ENCODE measurements at places on chromosomes 6 and 20. TPM values are rescaled to one million over a fixed set of nuclear protein-coding genes. Genes with fewer than 3 reads are reported as not detected.

FLOT1 gene
- polyA plus RNA-seq, result 74.6 TPM

FAM209A gene
- 0.30 TPM for polyA plus RNA-seq

SLC2A4RG gene
- polyA plus RNA-seq, result 2.2 TPM

GPX5 gene
- not detected for polyA plus RNA-seq

ATG5 gene
- polyA plus RNA-seq, result 40.1 TPM

LST1 gene
- 34.8 TPM for polyA plus RNA-seq

LY6G6D gene
- polyA plus RNA-seq, result not detected

KCNK16 gene
- not detected for polyA plus RNA-seq

BMP7 gene
- not detected for polyA plus RNA-seq

WFDC5 gene
- not detected for polyA plus RNA-seq

RAB5IF gene
- 162 TPM for polyA plus RNA-seq

OPN5 gene
- polyA plus RNA-seq, result not detected

HLA-DMA gene
- 8.1 TPM for polyA plus RNA-seq

NTSR1 gene
- polyA plus RNA-seq, result not detected

FAM184A gene
- polyA plus RNA-seq, result 0.54 TPM

FAM162B gene
- polyA plus RNA-seq, result not detected

GJA10 gene
- not detected for polyA plus RNA-seq

SLC22A1 gene
- polyA plus RNA-seq, result 0.11 TPM
